ENCODE measurements at places on chromosomes 7 and 10.

GRCh38 chr7:2956526-2957368 lies 86.9 kb downstream of the CARD11 start:
- DNase-seq: no peak

- DNase-seq: no peak
These were observed 446.5 kb upstream of the NRP1 start for GRCh38 chr10:33780961-33781360.

- DNase-seq: no peak
These were observed 72.3 kb upstream of the RNF32 start for GRCh38 chr7:156568258-156568657.

GRCh38 chr10:25646371-25646770 lies 287.7 kb upstream of the MYO3A start:
- no peak for DNase-seq

All from SW 1271 (cell line).